ENCODE measurements at places on chromosomes 2 and 18.

- DNase-seq: no peak
These were observed 21.6 kb downstream of the ARHGAP25 start for GRCh38 chr2:68756178-68756577.

DNA sequence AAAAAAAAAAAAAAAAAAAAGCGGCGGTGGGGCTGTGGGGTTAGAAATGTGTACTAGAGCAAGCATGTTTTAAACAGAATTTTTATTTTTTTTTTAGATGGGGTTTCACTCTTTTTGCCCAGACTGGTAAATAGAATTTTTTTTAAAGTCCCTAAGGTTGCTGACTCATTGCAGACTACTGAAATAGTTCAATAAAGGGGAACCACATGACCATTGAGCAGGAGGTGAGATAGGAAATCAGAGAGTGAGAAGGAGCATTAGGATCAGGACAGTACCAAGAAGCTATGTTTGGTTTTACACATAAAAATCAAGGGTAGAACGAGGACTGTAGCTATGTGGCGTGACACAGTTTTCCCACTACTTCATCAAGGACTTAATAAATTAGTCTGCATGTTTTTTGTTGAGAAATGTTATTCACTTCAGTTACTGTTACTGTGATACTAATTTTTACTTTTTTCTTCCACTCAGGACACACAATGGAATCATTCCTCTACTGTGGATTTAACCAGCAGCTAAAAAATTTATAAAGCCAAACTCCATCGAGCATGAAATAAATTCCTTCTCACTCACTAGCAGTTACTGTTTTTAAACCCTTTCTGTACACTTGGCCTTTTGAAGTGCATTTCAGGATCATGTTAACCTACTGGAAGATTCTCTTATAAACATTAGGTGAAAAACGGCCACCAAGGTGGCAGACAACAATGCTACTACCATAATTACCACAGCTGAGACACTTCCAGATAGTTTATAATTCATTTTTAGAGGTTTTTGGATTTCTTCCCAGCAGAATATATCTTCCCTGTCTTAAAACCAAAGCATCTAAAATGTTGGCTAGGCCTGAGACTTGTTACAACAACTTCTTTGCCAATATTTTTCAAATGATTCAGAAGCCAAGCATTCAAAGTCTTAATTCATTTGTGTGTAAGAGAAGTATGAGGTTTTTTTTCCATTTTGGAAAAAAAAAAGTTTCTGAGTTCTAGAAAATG is 33.2 kb downstream of the LAMA1 start:
- DNase-seq: peak; percentile 75

GRCh38 chr18:33757037-33757436 is 179.0 kb downstream of the ASXL3 start:
- DNase-seq: no peak

DNA sequence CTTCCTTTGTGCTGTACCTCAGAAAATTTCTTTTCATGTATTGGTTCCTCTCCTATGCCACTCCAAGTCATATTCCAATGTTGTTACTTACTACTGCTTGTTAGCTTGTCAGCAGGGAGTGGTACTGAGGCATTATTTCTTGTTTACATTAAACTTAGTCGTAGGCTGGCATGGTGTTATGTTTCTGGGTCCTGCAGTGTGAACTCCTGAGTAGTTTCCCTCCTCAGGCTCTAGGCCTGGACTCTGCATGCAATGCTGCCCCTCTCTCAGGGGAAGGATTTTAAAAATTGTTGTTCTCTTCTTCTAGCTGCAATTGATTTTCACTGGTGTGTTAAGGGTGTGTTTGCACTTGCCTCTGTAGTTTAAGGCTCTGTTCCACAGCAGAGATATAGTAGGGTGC is 671.6 kb downstream of the PLCL1 start:
- DNase-seq: no peak

DNA sequence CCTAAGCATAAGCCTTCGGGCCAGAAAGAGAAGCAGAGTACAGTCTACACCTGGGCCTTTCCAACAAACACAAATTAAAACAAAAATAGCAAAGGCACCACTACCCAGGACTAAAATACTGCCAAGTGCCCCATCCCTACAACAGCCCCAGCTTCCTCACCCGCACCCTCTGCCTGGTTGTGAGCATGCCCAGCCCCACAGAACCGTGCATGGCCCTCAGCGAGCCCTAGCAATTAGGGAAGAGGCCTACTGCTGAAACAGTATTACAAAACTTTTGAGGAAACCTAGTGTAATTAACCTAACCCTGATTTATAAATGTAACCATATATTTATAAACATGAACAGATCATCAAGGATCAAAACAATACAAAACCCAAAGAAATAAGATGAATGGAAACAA is 44.2 kb downstream of the FARSB start:
- no peak for DNase-seq

- DNase-seq: no peak
These were observed 733.8 kb upstream of the FANCL start for GRCh38 chr2:58974881-58975280.

GRCh38 chr2:186912979-186913378 is 64.0 kb upstream of the ZSWIM2 start:
- no peak for DNase-seq

DNA sequence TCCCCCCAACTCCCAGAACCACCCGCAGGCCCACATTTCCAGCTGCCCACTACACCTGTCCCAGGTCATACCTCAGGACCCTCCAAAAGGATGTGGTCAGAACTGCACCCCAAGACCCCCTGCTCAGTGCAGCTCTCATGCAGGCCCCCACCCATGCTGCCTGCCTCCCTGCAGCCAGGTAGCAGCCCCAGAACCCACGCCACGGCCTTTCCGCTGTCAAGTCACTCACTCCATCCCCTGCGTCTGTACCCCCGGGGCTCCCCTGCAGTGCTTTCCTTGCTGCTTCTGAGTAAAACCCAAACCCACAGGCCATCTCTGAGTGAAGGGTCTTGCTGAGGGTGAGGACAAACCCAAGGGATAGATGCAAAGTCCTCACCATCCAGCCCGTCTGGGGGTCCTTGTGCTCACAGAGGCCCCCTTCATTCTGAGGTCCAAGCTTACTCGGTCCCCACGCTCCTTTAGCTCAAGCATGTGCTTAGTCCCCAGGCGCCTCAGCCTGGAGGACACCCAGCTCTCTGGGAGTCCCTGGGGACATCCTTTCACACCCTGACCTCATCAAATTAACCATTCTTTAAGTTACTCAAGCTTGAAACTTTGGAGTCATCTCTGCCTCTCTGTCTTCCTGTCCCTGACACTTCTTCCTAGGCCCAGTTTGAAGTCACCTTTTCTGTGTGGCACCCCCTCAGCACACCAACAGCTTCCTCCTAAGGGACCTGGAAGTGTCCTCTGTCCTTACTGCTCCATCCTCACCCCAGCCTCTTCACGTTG is 130.1 kb downstream of the SMAD7 start:
- no peak for DNase-seq

DNA sequence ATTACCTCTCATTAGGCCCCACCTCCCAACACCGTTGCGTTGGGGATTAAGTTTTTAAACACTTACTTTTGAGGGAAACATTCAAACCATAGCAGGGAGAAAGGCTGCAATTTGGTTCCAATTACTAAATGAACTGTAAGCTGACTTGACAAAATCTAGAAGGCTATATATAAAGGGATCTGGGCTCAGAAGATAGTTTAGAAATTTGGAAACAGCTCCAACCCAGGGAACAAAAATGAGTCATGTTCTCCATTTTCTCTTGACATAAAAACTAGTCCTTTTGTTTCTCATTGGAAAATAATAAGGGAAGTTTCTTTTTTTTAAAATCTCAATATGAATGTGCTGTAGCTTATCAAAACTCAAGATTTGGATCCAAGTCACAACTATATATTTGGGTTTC is 17.5 kb downstream of the MOGAT1 start:
- DNase-seq: no peak

DNA sequence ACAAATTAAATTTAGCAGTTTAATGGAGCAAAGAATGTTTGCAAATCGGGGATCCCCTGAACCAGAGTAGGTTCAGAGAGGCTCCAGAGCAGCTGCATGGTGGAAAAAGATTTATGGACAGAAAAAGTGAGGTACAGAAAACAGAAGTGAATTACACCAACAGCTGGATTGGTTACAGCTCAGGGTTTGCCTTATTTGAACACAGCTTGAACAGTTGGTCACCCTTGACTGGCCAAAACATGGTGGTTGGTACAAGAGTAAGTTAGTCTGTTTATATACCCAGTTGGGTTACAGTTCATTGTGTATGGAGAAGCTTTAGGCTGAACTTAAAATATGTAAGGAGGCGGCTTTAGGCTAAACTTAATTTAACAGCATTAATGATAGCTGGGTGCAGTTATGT is 5.4 kb upstream of the CDCA7 start:
- no peak for DNase-seq

Measured in foreskin keratinocyte (primary cell).